ENCODE measurements at places on chromosomes 2 and 18.

- no peak for DNase-seq
Observed at GRCh38 chr18:22528291-22528690, 110.6 kb upstream of the CTAGE1 start.

DNA sequence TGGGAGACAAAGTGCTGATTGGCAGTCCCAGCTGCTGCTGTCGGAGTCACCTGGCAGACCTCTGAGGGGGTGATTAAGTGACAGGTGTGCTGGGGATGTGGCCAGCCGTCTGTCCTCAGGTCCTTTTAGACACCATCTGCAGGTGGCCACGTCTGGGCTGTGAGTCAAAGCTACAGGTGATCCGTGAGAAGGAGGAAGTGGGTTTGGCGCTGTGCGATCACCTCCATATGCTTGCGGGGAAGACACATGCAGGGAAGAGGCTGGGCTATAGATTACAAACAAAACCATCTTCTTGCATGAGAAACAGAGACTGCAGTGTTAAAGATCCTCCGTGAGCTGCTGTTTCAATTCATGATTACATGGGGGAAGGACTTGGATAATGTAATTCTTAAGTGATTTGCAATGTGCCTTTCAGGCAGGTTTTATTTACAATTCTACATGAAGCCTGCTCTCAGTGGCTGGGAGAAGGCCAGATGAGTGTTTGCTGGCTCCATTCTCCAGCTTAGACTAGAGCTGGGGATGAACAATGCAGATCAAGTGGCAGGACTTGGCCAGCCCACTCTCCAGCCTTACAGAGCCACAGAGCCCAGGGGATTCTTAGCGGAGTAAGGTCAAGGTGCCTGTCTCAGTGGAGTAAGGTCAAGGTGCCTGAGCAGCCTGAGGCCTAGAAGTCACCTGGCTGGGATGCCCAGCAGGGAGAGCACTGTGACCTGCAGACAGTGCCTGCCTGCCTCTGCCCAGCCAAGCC is 87.8 kb downstream of the LYPD1 start:
- DNase-seq = peak; percentile 95

DNA sequence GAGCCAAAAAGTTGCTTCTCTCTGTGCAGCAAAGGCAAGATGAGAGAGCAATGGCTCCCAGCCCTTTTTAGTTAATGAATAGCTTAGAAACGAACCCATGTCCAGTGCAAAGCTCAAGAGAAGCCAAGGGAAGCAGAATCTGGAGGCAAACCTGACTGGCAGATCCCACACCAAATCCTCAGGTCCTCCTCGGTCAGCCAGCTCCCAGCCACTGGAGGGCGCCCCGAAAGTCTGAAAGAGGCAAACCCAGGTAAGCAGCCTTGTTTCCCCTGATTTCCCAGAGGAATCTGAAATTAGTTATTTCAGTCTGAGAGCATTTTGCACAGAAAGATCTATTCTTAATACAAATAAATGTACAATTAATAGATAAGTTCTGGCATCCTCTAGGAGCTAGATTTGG is 71.3 kb upstream of the PID1 start:
- no peak for DNase-seq

DNA sequence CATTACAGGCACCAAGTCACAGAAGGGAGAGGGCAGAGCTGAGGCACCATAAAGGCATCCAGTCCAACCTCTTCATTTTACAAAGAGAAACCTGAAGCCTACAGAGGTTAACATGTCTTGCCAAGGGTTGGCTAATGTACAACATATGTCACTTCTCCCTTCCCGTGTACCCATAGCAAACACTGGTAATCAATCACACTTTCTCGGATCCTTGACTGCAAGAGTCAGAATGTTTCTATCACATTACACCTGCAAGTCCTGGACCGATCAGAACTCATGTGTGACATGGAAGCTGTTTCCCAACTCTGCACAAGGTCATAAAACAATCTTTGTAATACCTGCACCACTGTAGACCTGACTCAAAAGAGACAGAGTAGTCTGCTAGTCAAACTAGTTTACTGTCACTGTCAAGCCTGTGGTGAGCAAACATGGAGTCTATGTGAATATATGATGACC is 6.0 kb downstream of the ANKRD44 start:
- no peak for DNase-seq

DNA sequence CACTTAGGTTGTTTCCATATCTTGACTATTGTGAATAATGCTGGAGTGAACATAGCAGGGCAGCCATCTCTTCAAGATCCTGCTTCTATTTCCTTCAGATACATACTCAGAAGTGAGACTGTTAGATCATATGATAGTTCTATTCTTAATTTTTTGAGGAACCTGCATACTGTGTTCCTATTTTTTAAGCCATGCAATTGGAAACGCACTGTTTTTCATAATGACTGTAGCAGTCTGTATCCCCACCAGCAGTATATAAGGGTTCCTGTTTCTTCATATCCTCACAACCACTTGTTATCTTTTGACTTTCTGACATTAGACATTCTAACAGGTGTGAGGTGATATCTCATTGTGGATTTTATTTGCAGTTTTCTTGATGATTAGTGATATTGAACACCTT is 15.5 kb downstream of the NEURL3 start:
- no peak for DNase-seq

- no peak for DNase-seq
Observed at GRCh38 chr2:191748059-191748461, 70.1 kb downstream of the NABP1 start.

- no peak for DNase-seq
Observed at GRCh38 chr18:73079920-73080319, 212.1 kb upstream of the NETO1 start.

DNA sequence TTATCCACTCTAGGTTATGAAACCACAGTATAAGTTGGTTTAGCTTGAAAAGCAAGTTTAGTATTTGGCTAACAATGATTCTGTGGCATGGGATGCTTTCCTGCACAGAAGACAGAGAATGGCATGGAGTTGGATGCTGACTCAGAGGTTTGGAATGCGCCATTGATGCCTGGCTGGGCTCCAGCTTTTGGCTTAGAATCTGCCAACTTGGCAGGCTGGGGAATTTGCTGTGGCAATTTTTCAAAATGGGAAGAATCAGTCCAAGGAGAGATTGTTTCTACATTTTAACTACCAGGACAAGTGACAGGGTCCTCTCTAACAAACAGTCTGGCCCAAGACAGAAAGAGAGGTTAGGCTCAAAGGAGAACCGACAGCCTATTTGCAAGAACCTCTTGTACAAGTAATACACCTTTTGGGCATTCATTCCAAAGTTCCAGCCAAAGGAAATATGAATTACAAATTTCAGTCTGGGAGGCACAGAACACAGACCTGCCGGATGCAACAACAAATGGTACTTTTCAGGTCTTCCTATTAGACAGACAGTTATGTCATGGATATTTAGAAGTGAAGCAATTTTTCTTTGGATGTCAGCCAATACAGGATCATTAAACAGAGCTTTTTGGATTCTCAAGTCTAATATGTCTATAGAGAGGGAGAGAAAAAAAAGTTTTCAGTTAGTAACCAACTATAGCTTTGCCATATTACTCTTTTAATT is 1027.7 kb downstream of the TMEM182 start:
- DNase-seq = no peak

GRCh38 chr18:37249171-37249886 is 316.3 kb downstream of the CELF4 start:
- DNase-seq = no peak

- DNase-seq = no peak
Observed at GRCh38 chr18:3262234-3263131, 550 bp downstream of the MYL12B start.

GRCh38 chr2:215828528-215829184 is 184.7 kb downstream of the MREG start:
- peak; percentile 20 for DNase-seq

DNA sequence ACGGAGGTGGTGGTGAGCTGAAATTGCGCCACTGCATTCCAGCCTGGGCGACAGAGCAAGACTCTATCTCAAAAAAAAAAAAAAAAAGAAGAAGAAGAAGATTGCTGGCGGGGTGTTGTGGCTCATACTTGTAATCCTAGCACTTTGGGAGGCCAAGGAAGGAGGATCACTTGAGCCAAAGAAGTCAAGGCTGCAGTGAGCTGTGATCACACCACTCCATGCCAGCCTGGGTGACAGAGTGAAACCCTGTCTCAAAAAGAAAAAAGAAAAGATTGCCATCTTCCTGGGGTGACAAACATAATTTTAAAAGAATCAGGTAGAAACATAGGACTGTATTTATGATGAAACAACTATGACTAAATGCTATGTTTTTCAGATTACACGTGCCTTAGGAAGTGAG is 55.1 kb upstream of the EML4 start:
- DNase-seq = no peak

GRCh38 chr2:160614391-160614790 is 120.8 kb upstream of the RBMS1 start:
- DNase-seq = no peak

Data from NCI-H774 (cell line).